HCEC 1CT (cell line): ENCODE measurements at places on chromosomes 2 and 18.

DNA sequence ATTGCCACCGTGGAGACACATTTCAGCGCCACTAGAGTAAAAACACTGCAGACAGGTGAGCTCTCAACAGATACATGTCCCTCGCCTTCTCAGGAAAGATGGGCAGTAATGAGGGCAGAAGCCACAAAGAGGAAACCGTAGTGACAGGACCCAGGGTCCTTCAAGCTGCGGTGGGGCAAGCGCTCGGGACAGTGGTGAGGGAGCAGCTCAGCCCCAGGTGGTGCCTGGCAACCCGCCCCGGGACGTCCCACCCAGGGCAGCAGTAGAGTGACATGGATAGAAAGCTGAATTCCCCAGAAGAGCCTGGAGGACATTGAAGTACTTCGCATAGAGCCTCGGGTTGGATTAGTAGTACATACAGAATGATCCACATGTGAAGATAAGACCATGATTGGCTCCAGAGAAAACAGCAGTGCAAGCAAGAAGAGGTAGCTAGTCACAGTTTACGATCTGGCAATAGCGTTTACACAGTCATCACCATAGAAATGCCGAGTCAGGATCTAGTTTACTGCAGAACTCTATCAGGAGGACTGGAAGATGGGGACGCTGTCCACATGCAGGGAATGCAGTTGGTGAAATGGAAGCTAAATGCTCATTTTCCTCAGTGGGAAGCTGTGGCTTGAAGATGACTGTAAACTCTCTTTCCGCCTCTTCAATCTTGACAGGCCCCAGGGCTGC is 37.4 kb upstream of the ALPP start:
- no peak for DNase-seq

- no peak for DNase-seq
Observed at GRCh38 chr2:197089655-197090054, 163.1 kb upstream of the PGAP1 start.

DNA sequence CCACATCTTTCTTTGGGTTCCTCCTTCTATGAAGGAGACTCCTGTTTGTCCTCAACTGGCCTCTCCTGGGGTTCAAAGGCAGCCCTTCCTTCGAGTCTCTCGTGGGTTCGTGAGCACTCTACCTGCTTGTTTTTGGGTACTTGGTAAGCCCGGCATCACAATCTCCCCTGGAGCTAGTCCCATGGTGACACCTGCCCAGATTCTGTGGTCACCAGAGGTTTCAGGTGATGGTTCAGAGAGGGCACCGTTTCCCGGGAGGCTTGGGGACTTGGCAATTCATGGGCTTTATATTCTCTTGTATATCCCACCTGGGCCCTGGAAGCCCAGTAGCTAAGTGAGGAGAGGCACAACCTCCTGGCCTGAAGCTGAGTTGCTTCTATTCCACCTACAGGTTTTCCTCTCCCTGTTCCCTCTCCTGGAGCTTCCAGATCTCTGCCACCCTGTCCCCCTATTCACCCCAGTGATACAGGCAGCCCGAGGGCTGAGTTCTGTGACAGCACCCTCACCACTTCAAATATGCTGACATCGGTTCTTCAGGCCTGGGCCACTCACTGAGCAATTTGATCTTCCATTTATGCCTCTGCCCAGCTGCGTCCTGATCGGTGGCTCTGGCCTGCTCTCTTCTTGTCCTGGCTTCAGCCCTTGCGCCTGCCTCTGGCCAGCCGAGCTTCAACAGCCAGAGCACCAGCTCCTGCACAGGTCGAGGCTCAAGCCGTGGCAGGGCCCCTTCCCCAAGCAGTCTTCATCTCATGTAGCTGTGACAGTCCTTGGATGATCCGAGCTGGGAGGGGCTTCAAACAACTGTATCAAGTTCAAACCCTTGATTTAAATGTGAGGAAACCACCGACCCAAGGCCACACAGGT is 91.5 kb downstream of the MSH2 start:
- no peak for DNase-seq

DNA sequence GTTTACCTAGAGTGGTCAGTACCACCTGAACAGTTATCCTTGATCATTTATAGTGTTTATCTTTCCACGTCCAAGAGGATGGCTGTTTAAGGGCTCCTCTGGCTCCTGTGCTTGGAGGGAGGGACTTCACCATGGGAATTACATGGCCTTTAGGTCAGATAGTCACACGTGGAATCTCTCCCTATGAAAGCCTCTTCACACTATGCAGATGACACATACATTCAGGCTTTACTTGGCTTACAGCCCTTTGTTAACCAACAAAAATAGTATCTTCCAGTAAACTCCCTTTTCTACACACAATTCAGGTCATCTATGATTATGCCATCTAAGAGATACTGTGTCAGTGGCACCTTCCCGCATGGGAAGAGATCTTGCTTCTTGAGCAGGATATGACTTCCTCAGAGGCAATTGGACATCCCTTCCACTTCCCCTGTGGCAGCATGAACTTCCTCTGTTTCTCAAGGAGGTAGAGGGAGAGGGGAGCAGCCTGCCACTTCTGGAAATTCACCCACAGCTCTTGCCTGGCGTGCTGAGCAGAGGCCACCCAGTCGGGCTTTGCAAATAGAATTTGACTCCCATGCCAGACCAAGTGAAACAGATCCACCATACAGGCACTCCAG is 53.5 kb downstream of the COLEC12 start:
- peak; percentile 57 for DNase-seq
